Activated CD4-positive, alpha-beta T cell treated with anti-CD3 and anti-CD28 coated beads, Interleukin-2, amount 50 U/mL, for 48 hours (primary cell): ENCODE measurements at places on chromosomes 5 and 9.

DNA sequence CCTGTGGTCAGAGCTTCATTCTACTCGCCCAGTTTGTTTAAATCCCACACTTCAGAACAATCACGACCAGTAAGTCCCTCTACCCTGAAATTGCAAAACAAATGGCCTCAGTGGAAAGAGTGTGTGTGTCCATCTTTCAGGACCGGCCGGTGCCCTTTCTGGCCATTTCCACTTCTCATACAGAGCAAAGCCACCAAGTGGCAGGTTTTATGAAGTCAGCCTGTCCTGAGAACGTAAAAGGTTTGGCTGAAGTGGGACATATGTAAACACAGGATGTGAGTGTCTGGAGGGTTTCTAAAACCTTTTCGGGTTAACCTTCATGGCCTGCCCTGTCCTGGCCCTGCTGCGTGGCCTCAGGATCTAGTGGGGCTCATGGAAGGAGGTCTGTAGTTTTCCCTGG is 24.7 kb downstream of the NXNL2 start:
- no peak for DNase-seq

GRCh38 chr5:142055301-142055700 is 42.5 kb upstream of the GNPDA1 start:
- no peak for DNase-seq

DNA sequence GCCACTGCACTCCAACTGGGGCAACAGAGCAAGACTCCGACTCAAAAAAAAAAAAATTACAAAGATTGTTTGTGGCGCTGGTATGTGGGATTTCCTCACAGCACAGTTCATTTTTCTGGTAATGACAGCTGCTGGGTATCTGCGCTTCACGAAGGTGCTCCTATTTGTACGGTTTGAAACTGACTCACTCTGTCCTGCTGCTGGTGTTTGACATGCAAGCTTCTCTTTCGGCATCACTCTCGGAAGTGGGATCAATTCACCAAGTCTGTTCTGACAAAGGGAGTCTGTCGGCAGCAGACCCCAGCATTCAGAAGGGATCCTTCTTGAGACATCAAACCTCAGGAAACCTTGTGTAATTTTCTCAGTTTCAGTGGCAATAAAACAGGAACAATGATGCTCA is 26.3 kb downstream of the MAML1 start:
- no peak for DNase-seq

DNA sequence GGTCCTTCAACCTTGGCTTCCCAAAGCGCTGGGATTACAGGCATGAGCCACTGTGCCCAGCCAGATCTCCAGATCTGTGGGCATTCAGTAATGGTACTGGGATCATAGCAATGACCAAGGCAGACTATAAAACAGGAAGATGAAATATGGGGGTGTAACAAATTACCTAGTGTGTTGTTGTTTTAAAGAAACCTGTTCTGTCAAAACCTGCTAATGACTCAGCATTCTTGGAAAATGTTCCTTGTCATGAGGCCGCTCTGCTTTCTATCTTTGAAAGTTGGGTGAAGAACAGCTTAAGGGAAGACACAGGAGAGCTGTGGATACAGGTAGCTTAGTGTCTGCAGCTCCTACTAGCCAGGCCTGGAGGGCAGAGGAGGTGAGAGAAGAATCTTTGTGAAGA is 19.4 kb downstream of the TARS1 start:
- no peak for DNase-seq

DNA sequence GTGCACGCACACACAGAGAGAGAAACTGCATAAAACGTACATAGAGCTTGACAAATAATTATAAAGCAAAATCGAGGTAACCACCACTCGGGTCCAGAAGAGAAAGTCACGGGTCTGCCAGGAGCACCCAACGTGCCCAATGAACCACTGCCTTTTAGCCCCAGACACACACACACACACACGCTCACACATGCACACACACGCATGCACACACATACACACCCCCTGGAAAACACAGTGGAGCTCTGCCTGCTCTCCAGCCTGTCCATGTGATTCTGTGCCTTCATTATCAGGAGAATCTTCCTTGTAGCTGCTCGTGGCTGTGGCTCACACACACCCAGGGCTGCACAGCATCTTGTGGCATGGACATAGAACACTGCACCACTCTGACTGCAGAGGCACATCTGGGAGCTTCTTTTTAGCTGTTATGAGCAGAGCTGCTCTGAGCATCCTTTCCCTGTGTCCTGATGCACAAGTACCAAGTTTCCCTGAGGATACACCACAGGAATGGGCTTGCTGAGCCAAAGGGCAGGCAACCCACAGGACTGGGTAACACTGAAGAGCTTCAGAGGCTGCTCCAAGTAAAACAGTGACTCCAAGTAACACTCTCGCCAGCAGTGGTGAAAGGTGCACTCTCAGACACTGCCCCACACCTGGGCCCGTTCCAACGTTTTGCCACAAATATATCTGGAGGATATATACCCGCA is 58.9 kb downstream of the CAMSAP1 start:
- DNase-seq = no peak

DNA sequence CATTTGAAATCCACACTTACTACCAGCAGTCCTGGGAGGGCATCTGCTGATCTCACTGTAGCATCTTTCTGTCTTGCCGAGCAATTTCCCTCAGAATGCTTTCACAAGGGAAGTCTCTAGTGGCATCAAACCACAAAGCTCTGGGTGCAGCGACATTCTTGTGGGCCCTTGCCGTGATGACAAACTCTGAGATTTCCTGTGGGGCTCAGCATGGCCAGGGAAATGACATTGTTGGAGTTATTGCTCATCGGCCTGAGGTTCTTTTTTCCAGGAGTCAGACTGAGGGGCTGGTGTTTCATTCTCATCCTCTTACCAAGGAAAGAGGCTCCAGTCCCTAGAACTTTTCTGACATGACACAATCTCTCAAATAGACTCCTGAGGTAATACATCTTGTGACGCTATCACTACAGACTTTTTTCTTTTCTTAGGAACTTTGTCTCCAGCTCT is 51.4 kb downstream of the PFDN1 start:
- peak; percentile 83 for DNase-seq

- no peak for DNase-seq
Observed at GRCh38 chr9:134967547-134967930, 49.8 kb upstream of the FCN1 start.

- DNase-seq = no peak
Observed at GRCh38 chr5:58505971-58506640, 14.9 kb downstream of the GAPT start.

GRCh38 chr5:127919818-127920217 is 163.7 kb upstream of the SLC12A2 start:
- DNase-seq = no peak

GRCh38 chr5:34555699-34556508 is 100.2 kb upstream of the RAI14 start:
- DNase-seq = no peak

DNA sequence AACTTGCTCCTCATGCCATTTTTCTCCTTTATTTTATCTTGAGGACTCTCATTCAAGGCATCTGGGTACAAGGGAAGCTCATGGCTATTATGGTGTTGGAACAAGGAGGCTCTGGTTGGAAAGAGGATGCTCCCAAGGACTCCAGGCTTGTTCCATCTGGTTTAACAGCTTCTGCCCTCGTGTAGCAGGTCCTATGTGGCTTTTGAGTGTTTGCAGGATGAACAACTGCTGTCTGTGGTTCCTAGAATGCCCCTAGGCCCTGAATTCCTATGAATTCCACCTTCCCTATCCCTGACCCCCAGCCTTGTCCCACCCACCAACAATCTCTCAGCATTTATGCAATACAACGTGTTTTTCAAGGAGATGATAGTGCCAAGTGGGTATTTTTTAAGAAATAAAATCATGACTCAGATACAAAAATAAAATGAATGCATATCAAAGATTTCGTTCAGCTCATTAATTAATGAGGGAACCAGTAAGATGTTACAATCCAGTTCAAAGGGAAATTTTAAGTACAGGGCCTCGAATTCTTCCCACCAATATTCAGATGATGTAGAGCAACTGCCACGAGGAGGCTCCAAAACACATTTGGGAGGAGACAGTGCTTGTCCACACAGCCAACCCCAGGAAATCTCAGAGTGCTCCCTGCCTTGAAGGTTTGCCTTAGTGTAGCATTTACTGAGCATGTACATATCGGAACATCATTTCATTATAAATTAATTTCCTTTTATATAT is 182.0 kb downstream of the MUSK start:
- DNase-seq = no peak

- no peak for DNase-seq
Observed at GRCh38 chr5:20291766-20292165, 303.8 kb upstream of the CDH18 start.

DNA sequence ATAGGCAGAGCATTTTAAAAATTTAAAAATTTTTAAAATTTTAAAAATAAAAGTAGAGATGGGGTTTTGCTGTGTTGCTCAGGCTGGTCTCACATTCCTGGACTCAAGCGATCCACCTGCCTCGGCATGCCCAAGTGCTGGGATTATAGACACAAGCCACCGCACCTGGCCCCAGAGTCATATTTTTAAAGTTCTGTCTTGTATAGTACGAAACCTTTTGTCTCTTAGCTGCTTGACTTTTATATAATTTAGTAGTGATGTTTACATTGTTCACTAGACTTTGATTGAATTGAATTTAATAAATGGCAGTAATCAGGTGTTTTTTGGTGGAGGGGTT is 31.0 kb downstream of the LRRTM2 start:
- DNase-seq = no peak

- no peak for DNase-seq
Observed at GRCh38 chr5:18321262-18321942, 687.1 kb downstream of the TAF11L14 start.

GRCh38 chr5:89556215-89556913 is 673.4 kb upstream of the MEF2C start:
- DNase-seq = no peak

GRCh38 chr5:170523142-170523551 is 19.3 kb downstream of the KCNIP1 start:
- no peak for DNase-seq

- no peak for DNase-seq
Observed at GRCh38 chr5:145166110-145166509, 669.0 kb downstream of the PRELID2 start.

DNA sequence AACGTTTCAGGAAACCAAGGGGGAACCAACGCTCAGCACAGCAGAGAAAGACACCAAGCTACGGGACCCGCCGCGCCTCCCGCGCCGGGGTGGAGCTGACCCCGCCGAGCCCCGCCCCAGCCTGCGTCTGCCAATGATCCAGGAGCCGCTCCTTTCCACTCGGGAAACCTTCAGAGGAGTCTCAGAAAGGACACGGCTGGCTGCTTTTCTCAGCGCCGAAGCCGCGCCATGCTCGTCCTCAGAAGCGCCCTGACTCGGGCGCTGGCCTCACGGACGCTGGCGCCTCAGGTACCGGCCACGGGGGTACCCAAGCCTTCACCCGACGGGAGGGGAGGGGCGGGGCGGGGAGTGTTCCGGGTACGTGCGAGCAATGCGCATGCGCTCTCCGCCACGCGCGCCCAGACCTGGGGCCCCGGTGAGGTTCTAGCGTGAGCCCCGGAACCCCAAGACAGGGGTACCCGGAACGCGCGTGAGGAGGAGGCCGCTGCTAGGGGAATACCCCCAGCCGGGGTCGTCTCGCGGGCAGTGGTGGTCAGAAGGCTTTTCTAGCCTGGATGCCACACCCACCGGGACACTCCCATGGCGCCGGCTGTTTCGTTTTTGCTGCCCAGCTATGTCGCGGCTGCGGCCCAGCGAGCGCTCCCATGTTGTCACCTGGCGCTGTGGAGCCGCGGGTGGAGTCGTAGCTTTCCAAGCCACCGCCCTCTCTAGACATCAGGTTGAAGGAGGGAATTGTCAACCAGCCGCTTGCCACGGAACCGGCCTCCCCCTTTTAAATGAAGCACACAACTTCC is at the start of gene NIPSNAP3A:
Gene NIPSNAP3A (plus strand): TSS at position 119 of the 794 bp plus-strand sequence. CDS start 110 bp downstream, at position 229.
- peak; percentile 90 for DNase-seq

- no peak for DNase-seq
Observed at GRCh38 chr5:141919218-141920119, 4.2 kb upstream of the DELE1 start.

GRCh38 chr5:14726066-14726838 is 61.7 kb downstream of the OTULIN start:
- DNase-seq = no peak

- DNase-seq = no peak
Observed at GRCh38 chr5:119016125-119016774, 27.9 kb upstream of the DTWD2 start.

DNA sequence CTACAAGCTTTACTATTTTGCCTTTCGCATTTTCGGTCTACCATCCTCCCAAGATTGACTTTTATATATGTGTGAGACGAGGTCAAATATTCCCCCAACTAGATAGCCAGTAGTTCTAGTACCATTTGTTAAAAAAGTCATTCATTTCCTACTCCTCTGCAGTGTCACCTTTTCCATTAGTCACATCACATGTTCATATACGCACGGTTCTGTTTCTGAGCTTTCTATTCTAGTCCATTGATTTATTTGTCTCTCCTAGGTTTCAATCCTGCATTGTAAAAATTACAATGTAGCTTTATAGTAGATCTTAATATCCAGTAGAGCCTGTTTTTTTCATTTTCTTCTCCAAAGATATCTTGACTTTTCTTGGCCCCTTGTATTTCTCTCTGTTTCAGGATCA is 528.7 kb upstream of the TRPC7 start:
- no peak for DNase-seq

- DNase-seq = no peak
Observed at GRCh38 chr5:88924330-88924657, 41.3 kb upstream of the MEF2C start.

- DNase-seq = no peak
Observed at GRCh38 chr9:16553869-16554540, 316.5 kb downstream of the BNC2 start.

DNA sequence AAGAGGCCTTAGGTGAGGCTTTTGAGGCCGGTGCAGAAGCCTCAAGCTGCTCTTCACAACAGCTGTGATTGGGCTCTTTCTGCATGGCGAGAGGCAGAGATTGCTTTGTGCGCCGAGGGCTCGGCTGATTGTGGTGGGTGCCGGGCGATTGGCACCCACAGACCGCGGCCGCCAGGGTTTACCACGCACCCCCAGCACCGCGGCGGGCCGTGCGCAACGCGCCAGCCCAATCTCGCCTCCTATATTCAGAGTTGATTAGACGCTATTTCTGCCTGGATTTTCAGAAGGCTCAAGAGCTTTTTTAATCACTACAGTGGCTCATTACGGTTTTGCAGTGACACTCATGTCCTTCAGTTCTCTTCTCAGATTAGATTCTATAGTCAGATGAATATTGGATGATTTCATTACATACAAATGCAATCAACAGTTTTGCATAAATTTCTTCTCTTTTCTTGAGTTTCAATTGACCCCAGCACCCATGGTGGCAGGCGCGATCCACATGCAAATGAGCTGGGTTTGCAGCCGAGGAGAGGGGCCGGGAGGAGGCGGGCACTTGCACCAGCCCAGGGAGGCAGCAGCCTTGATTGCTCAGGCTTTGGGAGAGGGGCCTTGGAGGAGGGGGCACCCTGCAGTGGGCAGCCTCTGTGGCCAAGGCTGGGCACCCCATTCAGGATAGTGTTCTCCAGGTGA is 33.8 kb upstream of the PTGS1 start:
- no peak for DNase-seq

GRCh38 chr5:150448334-150448733 is 1.2 kb downstream of the RPS14 start:
- DNase-seq = no peak
